ENCODE measurements at places on chromosomes 7 and 10.

DNA sequence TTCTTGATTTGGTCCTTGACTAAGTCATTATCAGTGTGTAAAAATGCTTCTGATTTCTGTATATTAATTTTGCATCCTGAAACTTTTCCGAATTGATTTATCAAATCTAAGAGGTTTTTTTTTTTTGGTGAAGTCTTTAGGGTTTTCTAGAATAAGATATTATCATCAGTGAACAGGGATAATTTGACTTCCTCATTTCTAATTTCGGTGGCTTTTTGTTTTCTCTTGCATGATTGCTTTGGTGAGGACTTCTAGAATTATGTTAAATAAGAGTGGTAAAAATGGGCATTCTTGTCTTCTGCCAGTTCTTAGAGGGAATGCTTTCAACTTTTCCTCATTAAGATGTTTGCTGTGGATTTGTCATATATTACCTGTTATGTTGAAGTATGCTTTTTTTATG, 170.5 kb downstream of the CCDC7 start:
- no peak for DNase-seq

- no peak for DNase-seq
Observed at GRCh38 chr7:134722786-134723322, 56.6 kb upstream of the CALD1 start.

- no peak for DNase-seq
Observed at GRCh38 chr10:47060993-47061500, 149.8 kb downstream of the PTPN20 start.

DNA sequence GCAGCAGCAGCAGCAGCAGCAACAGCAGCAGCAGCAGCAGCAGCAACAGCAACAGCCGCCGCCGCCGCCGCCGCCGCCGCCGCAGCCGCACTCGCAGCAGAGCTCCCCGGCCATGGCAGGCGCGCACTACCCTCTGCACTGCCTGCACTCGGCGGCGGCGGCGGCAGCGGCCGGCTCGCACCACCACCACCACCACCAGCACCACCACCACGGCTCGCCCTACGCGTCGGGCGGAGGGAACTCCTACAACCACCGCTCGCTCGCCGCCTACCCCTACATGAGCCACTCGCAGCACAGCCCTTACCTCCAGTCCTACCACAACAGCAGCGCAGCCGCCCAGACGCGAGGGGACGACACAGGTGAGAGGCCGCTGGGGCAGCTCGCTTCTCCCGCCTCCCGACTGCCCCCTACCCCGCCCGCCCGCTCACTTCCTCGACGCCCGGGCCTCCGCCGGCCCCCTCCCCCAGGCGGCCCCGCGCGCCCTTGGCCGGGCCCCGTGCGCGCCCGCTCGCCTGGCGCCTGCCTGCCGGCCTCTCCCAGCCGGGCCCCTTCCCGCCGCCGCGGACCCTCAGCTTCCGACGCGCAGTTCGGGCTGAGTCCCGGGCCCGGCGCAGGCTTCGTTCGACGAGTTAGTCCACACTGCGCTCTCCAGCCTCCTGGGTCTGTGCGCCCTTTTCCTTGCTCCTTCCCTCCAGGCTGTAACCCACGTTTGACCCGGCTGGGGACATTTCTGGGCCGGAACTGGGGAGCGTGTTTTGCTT, 882 bp downstream of the DLX6 start:
- DNase-seq: peak; percentile 27

GRCh38 chr7:98536803-98537202, 80.3 kb upstream of the NPTX2 start:
- DNase-seq: no peak

- no peak for DNase-seq
Observed at GRCh38 chr7:85090143-85090542, 96.7 kb downstream of the SEMA3D start.

GRCh38 chr7:13312307-13312706, 624.9 kb downstream of the ARL4A start:
- DNase-seq: no peak

DNA sequence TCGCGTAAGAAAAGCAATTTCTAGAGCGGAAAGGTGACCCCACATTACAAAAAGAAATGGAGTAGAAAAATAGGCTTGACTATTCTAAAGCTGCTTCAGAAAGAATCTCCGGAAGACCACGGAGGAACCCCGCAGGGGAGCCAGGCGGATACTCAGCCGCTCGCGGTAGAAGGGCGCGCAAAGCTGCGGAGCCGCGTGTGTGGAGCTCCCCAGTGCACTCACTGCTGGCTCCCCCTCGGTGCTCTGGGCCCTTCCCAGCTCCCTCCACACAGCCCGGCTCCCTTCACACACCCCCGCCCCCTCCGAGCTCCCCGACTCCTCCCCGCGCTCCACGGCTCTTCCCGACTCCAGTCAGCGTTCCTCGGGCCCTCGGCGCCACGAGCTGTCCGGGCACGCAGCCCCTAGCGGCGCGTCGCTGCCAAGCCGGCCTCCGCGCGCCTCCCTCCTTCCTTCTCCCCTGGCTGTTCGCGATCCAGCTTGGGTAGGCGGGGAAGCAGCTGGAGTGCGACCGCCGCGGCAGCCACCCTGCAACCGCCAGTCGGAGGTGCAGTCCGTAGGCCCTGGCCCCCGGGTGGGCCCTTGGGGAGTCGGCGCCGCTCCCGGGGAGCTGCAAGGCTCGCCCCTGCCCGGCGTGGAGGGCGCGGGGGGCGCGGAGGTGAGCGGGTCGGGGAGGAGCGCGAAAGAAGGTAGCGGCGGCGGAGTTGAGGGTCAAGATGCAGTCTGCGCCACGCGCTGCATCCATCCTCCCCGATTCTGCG, at the start of gene STEAP2:
Gene STEAP2 (plus strand): TSS at position 350 of the 758 bp plus-strand sequence. CDS start 13,343 bp downstream, outside the sequence.
- no peak for DNase-seq

GRCh38 chr10:91006001-91006751, 85.3 kb upstream of the ANKRD1 start:
- DNase-seq: peak; percentile 74

- DNase-seq: no peak
Observed at GRCh38 chr7:46230990-46231305, 309.9 kb upstream of the IGFBP3 start.

GRCh38 chr10:34742456-34742855, 72.6 kb downstream of the PARD3 start:
- no peak for DNase-seq

GRCh38 chr10:133439517-133440461, 14.0 kb upstream of the SCART1 start:
- no peak for DNase-seq

- no peak for DNase-seq
Observed at GRCh38 chr7:69934144-69934903, 336.0 kb downstream of the AUTS2 start.

Data from CD4-positive, alpha-beta T cell treated with Interleukin-12 subunit alpha and Interleukin-12 subunit beta, for 1 hour (primary cell).